Foreskin keratinocyte (primary cell): ENCODE measurements at places on chromosomes 6 and 20. TPM values are rescaled to one million over a fixed set of nuclear protein-coding genes. Genes with fewer than 3 reads are reported as not detected.

The PLCG1 gene
- 25.1 and 29.0 TPM in 2 replicates for polyA plus RNA-seq

The C20orf202 gene
- not detected in 2 replicates for polyA plus RNA-seq

- no peak for DNase-seq
These were observed 108.7 kb upstream of the LY86 start for GRCh38 chr6:6479785-6480184.

DNA sequence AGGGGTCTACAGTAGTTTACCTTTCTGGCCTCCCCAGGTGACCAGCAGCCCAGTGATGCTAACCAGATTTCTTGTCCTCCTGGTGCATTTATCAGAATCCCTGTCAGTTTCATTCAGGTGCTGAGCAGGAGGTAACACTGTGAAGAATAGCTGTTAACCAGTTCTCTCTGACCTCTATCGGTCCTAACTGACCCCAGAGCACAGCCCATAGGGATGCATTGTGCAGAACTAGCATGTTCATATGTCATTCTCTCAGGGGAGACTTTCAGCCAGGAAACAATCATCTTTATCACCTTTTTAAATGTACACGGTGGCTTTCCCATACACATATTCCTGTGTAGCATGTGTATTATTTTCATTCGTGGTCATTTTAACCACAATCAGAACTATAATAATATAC, 49.9 kb downstream of the CNR1 start:
- DNase-seq, result no peak

DNA sequence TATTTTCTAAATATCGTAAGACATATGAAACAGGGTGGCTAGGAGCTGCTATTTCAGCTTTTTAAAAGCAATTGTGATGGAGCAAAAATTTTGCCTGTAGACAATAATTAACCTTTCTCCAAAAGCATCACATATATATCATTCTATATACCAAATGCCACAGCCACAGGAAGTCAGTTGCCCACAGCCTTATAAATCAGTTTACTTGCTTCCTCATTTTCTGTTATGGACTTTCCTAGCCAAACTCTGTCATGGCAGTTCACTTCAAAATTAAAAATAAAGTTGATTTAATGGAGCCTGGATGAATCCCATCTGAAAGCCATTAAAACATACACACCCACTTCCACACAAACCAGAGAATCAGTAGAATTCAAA, 93.4 kb upstream of the NHSL1 start:
- DNase-seq, result no peak

- peak; percentile 63 for DNase-seq
These were observed 61.1 kb upstream of the RNF144B start for GRCh38 chr6:18326001-18326400.

DNA sequence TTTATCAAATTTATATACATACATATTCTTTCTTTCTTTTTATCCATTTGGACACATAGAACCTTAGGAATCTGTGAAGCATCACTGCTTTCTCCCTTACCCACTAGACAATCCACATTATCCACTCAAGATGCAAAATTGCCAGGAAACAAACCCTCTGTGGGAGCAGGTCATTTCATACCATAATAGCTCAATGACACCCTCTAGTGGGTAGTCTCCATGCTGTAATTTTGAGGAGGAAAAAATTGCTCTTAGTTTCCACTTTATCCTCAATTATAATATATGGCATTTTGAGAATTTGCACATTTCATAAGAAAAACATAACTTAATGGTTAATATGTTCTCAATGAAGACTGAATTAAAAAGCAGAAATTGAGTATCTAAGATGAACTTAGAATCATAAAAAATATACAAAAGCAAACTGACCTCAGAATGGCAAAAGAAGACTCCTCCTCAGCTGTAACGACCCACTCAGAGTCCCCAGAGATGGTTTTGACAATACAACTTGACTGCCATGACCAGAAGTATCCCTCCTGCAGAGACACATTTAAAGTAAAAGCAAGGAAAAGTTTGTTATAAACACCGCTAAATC, 164.1 kb downstream of the FRK start:
- DNase-seq, result no peak

DNA sequence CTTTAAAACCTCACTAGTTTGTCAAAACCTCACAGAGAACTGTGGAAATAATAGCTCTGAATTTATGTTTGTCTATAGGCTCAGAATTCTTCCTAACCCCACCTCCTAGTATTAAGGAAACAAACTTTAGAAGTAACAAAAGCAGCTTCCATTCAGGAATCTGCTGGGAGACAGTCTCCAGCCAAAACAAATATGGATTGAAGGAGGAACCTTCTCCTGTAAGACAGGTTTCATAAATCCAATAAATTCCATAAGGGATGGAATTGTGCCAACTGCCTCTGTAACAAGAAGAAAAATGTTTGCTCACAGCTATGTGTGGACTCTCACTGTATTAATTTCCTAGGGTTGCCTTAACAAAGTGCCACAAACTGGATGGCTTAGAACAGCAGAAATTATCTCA, 7.5 kb downstream of the SYCP2 start:
- DNase-seq, result no peak

GRCh38 chr6:85920782-85921181, 278.1 kb upstream of the SYNCRIP start:
- no peak for DNase-seq

The LYRM2 gene
- 13.9 and 14.6 TPM in 2 replicates for polyA plus RNA-seq

DNA sequence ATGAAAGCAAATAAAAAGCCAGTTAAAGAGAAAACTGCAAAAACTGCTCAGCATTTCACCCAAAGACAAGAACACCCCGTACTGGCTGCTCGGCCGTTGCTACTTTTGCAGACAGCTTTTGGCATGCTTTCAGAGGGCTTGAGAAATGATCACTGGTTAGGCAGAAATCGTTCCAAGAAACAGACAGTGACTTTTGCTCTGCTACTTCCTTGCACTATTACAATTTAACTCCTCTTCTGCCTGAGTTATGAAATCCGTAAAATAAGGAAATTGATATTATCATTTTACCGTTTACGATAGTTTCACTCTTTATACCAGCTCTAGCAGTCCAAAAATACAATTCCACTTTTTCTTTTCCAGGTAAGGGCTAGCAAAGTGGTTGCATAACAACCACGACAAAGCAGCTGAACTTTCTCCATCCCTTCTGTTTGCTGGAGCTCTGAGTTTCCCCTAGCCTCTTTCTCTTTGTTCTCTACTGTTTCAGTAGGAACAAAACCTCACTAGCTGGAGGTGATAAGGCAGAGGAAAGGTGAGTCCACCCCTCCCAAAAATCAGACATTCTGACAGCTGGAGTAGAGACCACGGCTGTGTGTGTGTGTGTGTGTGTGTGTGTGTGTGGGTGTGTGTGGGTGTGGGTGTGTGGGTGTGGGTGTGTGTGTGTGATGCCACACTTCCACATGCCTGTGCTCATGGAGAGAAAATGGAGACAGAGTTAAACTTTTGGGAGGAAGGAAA, 191.8 kb upstream of the RREB1 start:
- no peak for DNase-seq

- no peak for DNase-seq
These were observed 27.9 kb downstream of the SNX14 start for GRCh38 chr6:85565736-85566135.

DNA sequence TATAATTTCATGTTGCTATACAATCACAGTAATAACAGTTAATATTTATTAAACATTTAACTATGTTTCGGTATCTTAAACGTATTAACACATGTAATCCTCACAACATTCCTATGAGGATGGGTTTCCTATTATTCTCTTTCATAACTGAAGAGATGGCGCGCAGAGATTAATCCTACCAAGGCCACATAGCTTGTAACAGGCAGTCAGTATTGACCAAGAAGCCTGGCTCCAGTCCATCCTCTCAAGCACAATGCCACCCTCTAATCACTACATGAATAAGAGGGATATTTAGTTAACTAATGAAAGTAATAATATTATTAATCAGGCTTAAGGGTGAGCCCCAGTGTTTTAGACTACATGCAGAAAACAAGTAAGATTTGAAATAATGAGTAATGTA, 149.7 kb upstream of the SIM1 start:
- no peak for DNase-seq

DNA sequence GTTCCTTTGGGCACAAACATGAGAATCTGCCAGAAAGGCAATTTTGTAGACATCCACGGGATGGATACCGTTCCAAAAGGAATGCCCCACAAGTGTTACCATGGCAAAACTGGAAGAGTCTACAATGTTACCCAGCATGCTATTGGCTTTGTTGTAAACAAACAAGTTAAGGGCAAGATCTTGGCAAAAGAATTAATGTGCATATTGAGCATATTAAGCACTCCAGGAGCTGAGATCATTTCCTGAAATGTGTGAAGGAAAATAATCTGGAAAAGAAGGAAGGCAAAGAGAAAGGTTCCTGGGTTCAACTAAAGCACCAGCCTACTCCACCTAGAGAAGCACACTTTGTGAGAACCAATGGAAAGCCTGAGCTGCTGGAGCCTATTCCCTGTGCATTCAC, 103.9 kb upstream of the ARG1 start:
- DNase-seq, result no peak

The GGTLC1 gene
- not detected in 2 replicates for polyA plus RNA-seq

GRCh38 chr20:54941666-54942065, 466.3 kb downstream of the DOK5 start:
- no peak for DNase-seq

The RGS17 gene
- 0.06 and 0.13 TPM in 2 replicates for polyA plus RNA-seq

GRCh38 chr20:16321291-16321690, 252.0 kb downstream of the KIF16B start:
- DNase-seq, result no peak

- DNase-seq, result peak; percentile 55
These were observed 4.4 kb downstream of the GSS start for GRCh38 chr20:34951252-34951651.

- no peak for DNase-seq
These were observed 25.2 kb upstream of the C20orf204 start for GRCh38 chr20:64010711-64011237.

DNA sequence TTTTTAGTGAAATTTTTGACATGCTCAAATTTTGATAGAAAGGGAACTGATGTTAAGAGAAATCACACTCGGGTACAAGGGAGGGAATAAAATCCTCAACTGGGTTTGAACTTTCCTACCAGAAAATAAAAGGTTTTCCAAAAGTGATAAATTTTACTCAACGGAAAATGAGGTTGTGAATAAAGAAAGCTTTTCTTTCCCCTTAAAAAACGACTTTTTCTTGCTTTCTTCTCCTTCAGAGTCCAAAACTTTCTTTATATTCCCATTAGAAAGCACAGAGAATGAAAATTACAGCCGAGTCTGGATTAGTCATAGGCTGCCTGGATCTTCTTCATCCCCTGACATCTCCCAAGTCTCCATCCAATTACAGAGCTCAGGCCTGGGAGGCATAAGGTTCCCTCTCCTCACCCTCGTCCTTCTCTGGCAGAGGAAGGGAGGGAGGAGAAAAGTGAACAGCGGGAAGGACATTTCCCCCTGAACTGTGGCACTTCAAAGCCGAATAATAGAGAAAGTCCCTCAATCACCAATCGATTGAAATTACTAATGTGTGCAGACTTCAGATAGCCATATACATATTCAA, 28.1 kb upstream of the QKI start:
- no peak for DNase-seq

DNA sequence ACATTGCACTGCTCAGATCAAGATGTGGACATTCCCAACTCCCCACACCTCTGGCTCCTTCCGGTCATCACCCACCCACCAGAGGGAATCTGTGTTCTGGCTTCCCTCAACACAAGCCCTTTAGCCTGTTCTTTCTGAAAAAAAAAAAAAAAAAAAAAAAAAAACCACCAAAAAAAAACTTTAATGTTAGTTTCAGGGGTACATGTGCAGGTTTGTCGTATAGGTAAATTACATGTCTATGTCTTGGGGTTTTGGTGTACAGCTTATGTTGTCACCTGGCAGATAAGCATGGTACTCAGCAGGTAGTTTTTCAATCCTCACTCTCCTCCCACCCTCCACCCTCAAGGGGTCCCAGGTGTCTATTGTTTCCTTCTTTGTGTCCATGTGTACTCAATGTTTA, 135.8 kb upstream of the FOXA2 start:
- DNase-seq, result no peak

DNA sequence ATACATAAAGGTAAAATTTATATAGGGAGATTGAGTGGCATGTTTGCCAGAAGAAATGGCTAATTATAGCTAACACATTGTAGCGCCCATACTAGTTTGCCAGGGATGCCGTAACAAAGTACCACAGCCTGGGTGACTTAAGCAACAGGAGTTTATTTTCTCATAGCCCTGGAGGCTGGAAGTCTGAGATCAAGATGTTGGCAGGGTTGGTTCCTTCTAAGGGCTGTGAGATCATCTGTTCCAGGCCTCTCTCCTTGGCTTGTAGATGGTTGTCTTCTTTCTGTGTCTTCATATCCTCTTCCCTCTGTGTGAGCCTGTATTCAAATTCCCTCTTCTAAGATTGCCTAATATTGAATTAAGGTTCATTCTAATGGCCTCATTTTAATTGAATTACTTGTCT, 417.5 kb upstream of the OPRM1 start:
- no peak for DNase-seq

The LY6G5C gene
- polyA plus RNA-seq, result 1.5 and 1.8 TPM in 2 replicates

- DNase-seq, result no peak
These were observed 10.7 kb downstream of the HMGN3 start for GRCh38 chr6:79223611-79224404.

DNA sequence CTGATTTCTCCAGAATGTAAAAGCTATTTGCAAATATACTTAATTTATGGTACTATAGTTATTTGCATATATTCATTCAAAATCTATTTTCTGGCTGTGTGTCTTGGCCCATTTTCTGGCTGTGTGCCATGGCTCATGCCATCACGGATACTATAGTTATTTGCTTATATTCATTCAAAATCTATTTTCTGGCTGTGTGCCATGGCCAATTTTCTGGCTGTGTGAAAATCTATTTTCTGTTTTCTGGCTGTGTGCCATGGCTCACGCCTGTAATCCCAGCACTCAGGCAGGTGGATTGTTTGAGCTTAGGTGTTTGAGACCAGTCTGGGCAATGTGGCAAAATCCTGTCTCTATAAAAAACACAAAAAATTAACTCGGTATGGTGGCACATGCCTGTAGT, 28.9 kb upstream of the RIPK1 start:
- no peak for DNase-seq

GRCh38 chr6:150967910-150968309, 102.4 kb downstream of the MTHFD1L start:
- DNase-seq, result no peak

DNA sequence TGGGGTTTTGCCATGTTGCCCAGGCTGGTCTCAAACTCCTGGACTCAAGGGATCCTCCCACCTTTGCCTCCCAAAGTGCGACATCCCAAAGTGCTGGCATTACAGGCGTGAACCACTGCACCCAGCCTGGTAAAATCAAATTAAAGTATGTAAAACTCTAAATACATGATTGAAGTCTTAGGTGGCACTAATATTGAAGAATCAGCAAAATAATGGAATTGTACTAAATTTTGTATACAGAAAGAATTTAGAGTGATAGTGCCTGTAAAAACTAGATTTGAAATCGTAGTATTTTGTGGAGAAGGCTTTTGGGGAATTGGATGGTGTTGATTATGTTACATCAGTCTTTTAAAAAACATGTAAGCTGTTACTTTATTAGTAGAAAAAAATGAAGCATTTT, 10.0 kb upstream of the PRDM1 start:
- DNase-seq, result no peak
